ENCODE measurements at places on chromosomes 1 and 21.

GRCh38 chr1:169739980-169740379 lies 6.1 kb upstream of the SELE start:
- DNase-seq, result peak; percentile 8

- no peak for DNase-seq
These were observed 284.0 kb downstream of the RPS6KC1 start for GRCh38 chr1:213335084-213335483.

DNA sequence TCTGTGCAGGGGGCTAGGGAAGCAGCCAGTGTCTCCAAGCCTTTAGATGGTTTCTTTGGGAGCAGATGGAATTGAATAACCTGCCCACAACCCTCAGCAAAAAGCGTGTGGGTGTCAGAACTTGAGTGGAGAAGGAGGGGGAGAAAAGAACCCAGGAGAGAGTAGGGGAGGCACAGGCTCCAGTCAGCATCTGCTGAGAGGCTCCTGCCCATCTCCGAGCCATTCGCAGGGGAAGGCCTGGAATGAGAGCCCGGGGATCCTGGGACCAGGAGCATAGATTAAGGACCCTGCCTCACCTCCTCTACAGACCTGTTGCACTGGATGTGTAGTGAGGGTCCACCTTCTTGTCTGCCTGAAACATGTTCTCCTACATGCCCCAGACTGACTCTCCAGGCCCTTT lies 16.3 kb downstream of the TMEM81 start:
- no peak for DNase-seq

DNA sequence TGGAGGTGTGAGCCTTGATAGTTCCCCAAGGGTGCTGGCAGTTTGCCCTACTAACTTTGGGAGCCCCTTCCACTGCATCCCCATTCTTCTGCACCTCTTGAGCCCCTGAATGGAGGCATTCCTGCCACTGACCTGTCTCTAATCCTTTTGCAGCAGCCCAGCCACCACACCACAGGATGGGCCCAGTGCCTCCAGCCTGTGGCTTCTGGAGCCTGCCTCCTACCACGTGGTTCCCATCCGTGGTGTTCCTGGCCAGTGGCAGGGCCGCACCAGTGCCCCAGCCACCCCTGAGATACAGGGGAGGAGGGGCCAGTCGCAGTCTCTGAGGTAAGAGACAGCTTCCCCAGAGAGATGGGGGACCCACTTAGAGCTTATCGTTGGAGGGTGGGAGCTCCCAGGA lies 14.4 kb downstream of the INAVA start:
- no peak for DNase-seq

DNA sequence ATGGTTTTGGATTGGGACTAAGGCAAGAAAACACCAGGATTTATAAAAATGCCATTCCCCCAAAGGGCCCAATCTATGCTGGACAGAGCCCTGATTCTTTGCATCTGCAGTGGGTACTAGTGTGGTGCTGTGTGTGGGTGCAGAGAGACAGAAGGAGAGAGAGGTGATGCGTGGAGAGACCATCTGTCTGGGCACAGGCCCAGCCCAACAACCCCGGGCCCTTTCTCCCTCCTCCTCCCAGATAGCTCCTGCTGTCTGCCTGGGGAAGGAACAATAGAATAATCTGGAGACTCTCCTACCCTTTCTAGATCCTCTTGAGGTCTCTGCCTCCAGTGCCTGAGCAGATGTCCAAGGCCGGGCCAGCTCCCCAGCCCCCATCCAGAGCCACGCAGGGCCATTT lies 15.1 kb downstream of the KIAA1614 start:
- no peak for DNase-seq
